ENCODE measurements at places on chromosomes 6 and 20.

GRCh38 chr6:42898891-42899361, 16.9 kb upstream of the PTCRA start:
- DNase-seq: peak; percentile 35

DNA sequence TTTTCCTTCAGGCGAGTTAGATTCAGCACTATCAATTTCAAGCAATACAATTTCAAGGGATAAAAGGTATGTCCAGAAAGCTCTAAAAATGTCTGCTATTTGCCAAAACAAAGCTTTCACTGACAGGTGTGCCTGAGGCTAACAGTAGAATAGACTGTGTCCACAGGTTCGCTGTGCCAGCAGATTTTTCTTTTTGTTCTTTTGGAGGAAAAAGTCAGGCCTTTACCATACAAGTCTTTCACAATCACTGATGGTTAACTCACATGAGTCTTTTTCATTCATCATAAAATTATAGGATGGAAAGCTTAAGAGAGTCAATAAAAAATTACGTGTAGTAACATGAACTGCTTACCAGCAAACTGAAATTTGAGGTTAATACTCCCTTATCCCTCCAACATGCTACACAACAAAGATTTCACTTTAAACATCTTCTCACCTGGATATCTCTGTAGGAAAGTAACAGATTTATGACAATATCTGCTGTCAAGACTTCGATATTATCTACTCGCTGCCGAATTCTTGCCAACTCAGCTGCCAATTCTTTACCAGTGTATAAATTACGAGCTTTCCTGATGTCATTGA, 95.4 kb downstream of the MAP3K5 start:
- no peak for DNase-seq

DNA sequence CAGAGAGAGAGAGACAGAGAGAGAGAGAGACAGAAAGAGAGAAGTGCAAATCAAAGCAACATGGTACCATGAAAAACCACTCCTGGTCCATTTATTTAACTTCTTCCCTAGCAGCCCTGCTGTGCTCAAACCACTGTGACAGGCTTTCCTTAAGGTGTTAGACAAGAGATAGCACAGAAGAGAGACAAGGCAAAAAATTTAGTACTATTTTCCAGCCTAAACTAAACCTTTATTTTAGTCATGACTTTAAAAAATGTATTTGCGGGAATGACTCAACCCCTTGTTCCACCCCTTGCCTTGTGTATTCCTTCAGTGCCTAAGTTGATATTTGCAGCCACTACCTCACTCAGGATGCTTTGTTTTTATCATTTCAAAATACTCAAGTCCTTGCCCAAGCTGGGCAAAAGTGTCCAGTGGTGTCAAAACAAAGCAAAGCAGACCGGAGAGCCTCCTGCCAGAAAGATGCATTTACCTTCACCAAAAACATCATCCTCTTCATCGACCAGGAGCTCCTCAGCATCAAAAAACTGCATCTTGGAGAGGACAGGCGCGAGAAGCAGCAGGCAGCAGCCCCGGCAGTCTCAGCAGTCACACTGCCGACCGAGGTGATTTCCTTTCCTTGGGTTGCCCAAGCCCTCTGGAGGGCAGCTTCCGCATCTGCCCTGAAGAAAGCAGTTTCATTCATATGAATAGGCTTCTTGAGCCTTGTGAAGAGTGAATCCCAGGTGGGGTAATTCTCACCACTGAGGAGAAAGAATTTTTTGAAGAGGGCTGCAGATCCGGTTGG, at the start of gene RIPOR2:
Gene RIPOR2 (minus strand): TSS at position 595 of the 787 bp plus-strand sequence. CDS start 62 bp downstream, at position 533.
- no peak for DNase-seq

DNA sequence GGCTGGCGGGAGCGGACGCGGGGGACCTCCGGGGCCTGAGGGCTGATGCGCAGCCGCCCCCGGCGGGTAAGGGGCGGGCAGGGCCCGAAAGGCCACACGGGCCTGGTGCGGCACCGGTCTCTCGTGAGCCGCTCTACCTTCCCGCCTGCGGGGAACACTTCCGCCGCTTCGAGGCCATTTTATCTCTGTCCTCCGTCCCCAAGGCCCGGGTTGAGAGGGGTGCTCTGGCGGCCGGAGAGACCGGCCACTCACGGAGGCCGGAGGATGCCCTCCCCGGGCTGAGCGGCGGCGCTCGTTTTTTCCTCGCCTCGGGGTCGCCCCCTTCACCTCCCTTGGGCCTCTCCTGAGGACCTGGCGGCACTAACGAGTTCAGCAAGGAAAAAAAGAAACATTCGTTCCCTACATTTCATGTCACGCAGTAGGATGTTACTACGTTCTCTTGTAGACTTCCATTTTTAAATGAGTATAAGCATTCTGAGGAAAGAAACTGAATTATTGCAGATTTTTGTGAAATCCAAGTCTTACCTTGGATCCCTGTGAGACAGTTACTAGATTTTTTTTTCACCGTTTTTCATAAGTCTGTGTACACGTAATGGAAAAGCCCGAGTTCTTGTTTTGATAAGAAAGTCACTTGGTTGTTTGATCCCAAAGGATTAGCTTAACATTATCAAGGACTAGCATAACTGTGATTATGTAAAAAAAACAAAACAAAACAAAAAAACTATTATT, 575 bp downstream of the WTAP start:
- DNase-seq: no peak

- no peak for DNase-seq
Observed at GRCh38 chr6:159116343-159116742, 52.9 kb upstream of the FNDC1 start.

- peak; percentile 12 for DNase-seq
Observed at GRCh38 chr20:2750491-2751251, 49.8 kb downstream of the CPXM1 start.

DNA sequence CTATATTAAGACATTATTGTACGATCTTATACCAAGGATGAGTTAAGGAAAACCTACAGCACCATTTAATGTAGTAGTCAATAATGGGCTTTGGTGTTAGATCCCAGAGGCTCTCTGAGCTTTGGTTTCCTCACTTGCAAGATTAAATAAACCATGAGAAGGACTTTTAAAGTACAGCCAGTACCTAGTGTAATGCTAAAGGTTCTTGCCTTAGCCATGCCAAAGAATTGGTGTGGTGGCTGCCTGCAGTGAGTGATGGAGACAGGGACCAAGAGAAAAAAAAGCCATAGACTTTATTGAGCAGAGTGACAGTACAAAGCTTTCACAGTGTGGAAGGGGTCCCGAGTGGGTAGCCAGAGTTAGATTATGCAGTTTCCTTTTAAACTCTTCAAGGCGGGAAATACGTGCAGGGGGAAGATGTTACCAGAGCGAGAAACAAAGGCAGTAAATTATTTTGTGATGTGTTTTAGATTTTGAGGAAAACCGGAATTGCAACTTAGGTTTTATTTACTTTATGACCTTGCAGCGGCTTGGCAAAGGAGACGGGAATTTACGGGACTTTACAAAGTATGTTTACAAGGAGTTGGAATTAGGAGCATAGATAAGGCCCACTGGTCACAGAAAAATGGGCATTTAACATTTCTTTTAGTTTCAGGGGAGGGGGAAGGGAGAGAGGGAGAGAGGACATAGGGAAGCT, 100.4 kb downstream of the MYO6 start:
- DNase-seq: no peak
